NCI-H510A (cell line): ENCODE measurements at places on chromosomes 16 and 17.

DNA sequence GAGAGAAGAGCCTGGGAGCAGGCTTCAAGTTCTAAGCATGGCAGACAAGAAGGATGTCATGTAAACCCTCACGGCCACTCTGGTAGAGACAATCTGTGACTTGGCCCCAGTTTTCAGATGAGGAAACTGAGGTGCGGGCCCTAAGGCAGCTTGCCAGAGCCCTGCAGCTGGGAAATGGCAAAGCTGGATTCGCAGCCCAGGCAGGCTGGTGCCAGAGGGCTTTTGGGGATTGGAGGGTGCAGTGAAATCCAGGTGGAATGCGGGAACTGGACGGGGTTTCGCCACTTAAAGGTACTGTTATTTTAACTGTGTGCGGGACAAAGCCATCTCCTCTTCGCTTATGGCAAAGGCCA is 477 bp upstream of the OSGIN1 start:
- DNase-seq: no peak

GRCh38 chr17:18921912-18922451 is 30.0 kb upstream of the SLC5A10 start:
- no peak for DNase-seq

DNA sequence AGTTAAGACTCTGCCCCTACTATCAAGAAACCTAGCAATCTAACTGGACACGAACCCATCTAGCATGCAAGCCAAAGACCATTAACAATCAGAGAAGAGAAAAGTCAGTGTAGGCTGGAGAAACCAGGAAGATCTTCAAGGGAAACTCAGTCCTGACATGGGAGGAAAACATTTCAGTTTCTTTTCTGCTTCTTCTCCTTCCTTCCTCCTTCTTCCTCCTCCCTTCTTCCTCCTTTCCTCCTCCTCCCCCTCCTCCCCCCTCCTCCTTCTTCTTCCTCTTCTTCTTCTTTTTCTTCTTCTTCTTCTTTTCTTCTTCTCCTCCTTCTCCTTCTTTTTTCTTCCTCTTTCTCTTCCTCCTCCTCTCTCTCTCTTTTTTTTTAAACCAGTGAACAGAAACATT is 29.6 kb upstream of the SHISA9 start:
- DNase-seq: no peak

- no peak for DNase-seq
Observed at GRCh38 chr17:34378664-34379101, 15.7 kb upstream of the CCL1 start.

DNA sequence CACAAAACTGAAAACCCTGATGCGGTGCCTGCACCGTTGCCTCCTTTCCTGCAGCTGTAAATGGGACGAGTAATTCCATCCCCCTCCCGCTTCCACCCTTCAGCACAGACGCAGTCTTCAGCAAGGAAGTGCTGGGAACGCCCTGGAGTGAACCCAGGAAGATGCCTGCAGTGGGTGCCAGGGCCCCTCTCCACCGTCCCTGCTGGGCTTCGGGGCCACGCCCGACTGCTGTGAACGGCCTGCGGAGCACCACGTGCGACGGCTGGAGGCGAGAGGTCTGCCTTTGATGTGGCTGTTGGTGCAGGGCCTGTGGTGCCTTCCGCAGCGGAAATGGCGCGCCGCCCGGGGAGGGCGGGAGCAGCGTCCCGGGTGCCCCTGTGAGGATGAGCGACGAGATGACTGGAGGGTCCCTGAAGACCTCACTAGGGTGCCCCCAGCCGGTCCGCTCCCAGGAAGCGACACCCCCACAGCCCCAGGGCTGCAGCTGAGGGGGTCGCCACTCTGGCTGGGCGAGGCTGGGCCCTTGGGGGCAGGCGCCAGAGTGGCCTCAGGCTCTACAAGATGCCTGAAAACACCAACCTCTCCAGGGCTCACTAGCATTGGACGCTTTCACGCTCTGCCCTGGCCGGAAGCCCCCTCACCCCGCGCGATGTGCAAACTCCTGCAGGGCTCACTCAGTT is 749 bp upstream of the MC1R start:
- no peak for DNase-seq

- DNase-seq: no peak
Observed at GRCh38 chr17:67666028-67666427, 51.7 kb upstream of the NOL11 start.

- DNase-seq: no peak
Observed at GRCh38 chr16:71555230-71555891, 21.5 kb downstream of the TAT start.

- no peak for DNase-seq
Observed at GRCh38 chr16:78655331-78656113, 556.1 kb downstream of the WWOX start.

DNA sequence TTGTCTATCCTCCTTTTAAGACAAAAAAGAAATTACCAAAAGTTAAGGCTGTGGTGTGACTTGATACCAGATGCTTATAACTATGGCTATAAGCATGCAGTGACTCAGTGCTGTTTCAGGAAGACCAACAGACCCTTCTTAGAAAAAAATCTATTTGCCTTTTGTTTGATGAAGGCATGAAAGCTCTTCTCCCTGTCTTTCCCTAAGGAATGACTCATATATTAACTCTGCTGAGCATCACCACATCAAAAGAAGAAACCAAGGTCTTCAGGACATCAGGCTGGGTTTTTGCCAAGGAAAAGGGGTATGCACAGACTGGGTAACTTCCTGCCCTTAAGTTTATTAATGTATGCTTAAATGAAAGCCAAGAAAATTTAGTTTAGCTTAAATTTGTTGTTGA is 47.1 kb downstream of the VMP1 start:
- DNase-seq: no peak

DNA sequence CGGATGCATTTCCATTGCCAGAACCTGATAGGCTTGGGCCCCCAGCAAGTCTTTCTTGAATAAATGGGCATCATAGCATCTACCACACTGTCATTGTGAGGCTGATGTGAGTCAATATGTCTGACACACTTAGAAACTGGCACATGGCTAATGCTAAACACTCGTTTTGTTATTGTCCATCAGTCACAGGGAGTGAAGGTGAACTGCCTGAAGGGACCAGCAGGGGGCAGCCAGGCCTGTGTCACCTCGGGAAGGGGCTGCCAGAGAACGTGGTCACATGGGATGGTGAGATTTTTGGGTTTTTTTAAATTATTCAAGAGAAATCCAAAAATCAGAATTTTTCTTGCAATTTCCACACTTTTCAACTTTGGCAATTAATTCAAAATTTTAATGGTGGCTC is 831 bp upstream of the RCVRN start:
- no peak for DNase-seq

GRCh38 chr16:2498531-2499253 is 15.1 kb upstream of the ATP6V0C start:
- no peak for DNase-seq

GRCh38 chr17:8964801-8965393 is 610 bp downstream of the PIK3R5 start:
- DNase-seq: no peak

DNA sequence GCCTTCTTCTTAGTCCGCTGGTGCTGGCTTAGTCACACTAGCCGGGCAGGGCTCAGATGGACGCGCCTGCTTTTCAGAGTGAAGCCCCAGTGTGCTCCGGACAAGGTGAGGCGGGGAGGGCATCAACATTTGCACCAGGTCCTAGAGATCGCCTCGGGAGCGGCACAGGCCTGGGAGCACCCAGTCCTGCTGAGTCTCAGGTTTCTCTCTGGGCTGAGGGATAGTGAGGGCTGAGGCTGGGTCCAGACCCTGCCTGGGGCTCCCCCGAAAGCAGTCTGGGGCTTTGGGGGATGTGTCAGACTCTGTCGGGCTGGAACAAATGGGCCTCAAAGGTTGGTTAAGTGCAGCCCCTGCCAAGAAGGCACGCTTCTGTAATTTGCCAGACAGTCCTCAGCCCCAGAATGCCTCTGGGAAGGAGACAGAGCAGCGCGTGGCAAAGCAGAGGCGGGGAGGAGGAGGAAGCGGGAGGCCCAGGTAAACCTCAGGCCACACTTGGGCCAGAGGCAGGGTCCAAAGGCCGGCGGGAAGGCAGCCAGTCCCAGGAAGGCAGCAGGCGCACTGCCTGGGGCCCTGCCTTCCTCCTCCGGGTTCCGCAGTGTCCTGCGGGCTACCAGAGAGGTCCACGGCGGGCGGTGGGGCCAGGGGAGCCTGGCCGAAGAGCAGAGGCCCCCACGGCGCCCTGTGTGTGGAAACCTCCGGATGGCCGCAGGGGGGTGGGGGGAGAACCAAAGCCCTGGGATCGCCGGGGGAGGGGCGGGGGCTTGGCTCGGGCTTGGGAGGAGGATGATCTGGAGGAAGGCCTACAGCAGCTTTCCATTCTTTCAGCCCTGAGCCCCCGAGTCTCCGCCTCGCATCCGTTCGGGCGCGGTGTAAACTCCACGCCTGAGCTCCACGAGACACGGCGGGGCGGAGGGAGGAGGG is 39.5 kb upstream of the ATP2A3 start:
- no peak for DNase-seq

DNA sequence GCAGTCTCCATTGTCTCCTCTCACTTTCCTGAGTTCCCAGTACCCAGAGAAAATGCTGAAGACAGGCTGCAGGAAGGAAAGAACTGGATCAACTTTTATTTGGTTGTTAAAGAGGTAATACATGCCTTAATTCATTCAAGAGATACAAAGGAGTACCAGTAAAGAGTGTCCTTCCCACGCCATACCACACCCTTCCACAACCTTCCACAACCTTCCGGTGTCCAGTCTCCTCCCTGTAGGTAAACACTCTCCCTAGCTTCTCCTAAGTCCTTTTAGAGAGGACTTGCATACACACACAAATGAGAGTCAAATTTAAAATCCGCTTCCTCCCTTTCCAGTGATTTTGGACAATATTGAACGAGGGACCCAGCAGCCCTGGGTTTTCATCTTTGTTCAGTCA is 2.8 kb upstream of the CA7 start:
- no peak for DNase-seq

- no peak for DNase-seq
Observed at GRCh38 chr17:41178341-41178740, 320 bp upstream of the KRTAP4-2 start.

DNA sequence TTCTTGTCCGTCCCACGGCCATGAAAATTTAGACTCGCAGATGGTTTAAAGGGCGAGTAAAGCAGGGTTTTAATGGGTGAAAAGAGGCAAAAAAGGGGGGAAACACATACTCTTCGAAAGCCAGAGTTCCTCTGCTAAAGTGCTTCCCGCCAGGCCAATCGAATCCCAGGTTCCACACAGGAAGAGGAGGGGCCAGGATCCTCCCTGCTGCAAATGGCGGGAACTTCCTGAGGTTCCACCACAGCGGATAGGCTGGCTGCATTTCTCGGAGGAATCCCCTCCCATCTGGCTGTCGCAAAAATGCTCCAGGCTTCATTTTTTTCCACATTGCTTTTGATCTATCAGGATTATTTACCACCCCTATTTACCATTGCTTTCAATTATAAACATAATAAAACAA is 670.1 kb upstream of the CA10 start:
- DNase-seq: no peak
